CMK (cell line): ENCODE measurements at places on chromosomes 13 and 19.

GRCh38 chr19:46076951-46077814 is 36.4 kb upstream of the IGFL4 start:
- DNase-seq: peak; percentile 68

DNA sequence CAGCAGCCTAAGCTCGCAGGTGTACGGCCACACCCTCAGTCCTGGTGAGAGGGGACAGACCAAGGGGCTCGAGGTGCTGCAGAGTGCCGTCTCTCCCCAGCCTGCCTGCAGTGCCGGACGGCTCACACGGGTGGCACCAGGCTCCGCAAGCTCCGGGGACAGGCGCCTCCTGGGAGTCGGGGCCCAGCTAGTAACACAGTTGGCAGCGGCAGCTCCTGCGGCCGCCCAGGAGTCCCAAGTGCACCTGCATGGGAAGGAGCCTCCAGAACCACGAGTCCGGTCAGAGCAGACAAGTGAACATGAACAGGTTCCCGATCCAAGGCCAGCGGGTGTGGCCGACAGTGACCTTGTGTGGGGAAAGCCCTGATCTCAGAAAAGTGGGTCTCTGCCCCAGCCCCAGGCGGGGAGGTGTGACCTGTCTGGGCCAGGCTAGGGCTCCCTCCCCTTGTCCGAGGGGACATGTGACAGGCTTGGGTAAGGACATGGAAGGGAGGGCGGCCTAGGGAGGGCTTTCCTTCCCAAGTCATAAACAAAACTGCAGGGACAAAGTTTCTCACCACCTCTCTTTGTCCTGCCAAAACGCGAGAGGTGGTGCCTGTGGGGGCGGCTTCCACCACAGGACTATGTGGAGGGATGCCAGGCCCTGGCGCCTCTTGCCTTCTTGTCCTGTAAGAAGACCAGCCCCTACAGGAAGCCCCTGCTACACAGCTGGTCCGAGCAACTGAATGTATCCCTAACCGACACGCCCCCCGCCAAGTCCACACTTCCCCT is 46.5 kb downstream of the MLLT1 start:
- DNase-seq: no peak

- DNase-seq: no peak
These were observed 2.5 kb downstream of the PRKCSH start for GRCh38 chr19:11437955-11438354.

DNA sequence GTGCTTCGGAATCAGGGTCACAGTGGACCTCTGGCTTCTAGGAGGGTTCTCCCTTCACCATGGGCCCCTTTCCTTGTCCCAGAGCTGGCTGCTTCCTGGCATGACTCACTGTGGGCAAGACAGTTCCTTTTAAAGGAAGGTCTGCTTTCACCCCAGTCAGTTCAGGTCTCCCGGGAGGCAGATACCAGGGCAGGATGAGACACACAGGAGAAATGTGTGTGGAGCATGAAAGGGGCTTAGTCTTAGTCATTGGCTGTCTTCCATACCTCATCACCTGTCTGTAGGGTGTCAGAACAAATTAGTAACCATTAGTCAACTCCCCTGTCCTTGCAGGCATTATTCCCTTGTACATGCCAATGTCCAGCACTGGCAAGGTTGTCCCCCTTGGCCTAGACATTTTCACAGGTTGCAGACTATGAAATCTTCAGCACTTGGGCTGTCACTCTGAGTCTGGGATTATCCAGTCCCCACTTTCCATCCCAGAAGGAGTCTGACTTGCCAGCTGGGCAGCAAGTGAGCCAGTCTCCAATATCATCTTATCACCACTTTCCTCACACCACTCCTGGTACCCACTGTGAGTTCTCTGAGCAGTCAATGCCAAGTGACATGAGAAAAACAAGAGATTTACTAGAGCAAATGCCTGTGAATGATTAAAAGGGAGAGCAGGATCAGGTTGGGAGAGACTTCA is 76.8 kb upstream of the MEDAG start:
- no peak for DNase-seq

- DNase-seq: no peak
These were observed 802.3 kb upstream of the PRR20A start for GRCh38 chr13:56338421-56338820.
